Fibroblast of villous mesenchyme (primary cell): ENCODE measurements at places on chromosomes 3 and 15.

DNA sequence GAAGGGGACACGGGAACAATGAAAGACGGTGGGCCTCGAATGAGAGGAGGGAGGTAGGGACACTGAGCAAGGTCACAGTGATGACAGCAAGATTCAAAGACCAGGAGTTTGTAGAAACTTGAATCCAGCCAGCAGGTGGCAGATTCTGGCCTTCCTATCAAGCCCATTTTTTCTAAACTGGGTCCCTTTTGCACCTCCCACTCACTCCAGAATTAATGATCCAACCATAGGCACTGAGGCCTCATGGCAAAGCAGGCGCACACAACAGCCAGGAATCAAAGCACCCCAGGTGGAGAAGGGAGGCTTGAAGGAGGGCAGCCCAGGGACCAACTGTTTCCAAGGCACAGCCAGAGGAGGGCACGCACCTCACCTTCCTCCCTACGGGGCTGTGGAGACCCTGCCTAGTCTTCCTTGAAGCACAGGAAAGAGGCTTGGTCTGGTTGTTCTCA is 90.2 kb downstream of the ANP32A start:
- peak; percentile 64 for DNase-seq

DNA sequence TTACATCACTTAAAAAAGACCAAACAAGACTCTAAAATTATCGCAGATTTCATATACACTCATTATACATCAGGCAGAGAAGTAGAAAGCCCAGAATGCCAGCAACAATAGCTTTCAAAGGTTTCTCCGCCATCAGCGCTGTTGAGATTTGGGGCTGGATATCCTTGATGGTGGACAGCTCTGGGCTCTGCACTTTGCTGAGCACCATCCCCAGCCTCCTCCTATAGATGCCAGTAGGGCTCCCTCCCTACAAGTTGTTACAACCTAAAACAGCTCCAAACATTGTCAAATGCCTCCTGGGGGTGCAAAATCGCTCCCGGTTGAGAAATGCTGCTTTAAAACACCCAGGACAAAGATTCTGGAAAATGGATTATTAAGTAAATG is 73.5 kb downstream of the ATP10A start:
- DNase-seq = no peak

DNA sequence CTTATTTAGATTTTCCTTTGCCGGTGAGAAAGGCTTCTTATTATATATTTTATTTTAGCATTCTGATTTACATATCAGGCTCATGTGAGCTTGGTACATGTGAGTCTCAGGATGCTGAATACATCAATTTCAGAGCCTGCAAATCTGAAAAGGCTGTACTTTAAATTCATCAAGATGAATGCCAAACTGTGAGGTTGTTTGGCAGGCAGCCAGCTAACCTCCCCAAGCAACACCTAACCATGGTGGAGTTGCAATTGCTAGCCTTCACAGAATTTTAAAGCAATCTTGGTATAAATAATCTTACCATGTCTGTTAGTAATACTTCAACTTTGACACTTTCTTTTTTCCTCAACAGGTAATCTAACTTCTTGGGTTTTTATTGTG is 252.5 kb downstream of the CDIN1 start:
- DNase-seq = no peak

GRCh38 chr15:39936187-39936586 is 2.3 kb downstream of the EIF2AK4 start:
- no peak for DNase-seq
